NCI-H1105 (cell line): ENCODE measurements at places on chromosomes 3 and 15.
A peak's percentile ranks its signal among the peaks of the same experiment; 100 is the strongest.

GRCh38 chr3:197959500-197959890, 522 bp upstream of the LMLN start:
- no peak for DNase-seq

GRCh38 chr3:42804831-42805132, 492 bp upstream of the HIGD1A start:
- DNase-seq: no peak

GRCh38 chr3:35296533-35296932, 342.8 kb upstream of the ARPP21 start:
- DNase-seq: no peak

- DNase-seq: no peak
Observed at GRCh38 chr3:190854062-190854461, 8.4 kb downstream of the GMNC start.

GRCh38 chr3:65597226-65597951, 441.3 kb downstream of the MAGI1 start:
- DNase-seq: peak; percentile 42

GRCh38 chr15:29689287-29689986, 132.8 kb downstream of the TJP1 start:
- no peak for DNase-seq

DNA sequence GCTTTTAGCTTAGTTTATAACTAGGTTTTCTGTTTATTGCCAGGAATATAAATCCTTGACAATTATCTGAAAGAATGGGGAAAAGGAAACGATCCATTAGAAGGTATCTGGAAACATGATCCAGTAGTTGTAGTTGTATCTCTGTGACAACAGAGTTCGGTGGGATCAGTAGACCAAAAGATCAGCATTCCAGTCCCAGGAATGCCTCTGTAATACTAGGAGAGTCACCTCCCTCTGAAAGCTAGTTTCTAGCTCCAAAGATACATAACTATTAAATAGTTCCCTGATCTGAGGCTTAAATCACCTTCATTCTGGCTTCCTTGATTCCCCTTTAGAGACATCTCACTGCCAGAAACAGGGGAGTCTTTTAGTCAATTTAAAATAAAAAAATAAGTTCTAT, 34.1 kb downstream of the MB21D2 start:
- DNase-seq: no peak

DNA sequence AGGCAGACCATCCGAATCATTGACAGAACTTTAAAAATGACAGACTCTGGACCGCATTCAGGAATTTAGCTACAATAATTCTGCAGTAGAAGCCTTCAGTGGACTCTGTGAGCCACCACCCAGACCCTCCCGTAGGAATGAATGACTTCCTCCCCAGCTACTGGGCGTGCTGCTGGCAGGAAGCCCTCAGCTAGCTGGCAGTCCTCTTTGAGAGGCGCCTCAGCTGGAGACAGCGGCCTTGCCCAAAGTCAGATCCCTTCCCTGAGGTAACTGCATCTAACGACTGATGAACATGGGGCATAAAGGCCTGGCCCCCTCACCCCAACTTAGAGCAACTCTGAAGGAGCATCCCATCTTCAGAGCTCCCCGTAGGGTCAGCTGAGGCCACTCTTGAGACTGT, 25.8 kb downstream of the CRABP1 start:
- no peak for DNase-seq

DNA sequence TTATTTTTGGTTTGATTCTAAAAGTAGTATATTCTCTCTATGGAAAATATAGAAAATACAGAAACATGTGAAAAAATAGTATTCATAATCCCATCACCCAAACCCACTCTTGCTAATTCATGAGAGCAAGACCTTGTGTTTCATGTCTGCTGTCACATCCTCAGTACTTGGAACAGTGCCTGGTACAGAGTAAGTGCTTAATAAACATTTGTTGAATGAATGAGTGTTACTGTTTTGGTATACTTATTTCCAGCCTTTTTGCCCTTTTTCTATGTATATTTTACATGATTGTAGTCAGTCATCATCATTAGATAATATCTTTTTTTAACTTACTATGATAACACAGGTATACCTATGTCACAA, 59.3 kb downstream of the IL16 start:
- no peak for DNase-seq

GRCh38 chr15:79195239-79195638, 87.3 kb upstream of the ANKRD34C start:
- no peak for DNase-seq

- DNase-seq: peak; percentile 12
Observed at GRCh38 chr3:127710155-127710941, 37.6 kb downstream of the ABTB1 start.

DNA sequence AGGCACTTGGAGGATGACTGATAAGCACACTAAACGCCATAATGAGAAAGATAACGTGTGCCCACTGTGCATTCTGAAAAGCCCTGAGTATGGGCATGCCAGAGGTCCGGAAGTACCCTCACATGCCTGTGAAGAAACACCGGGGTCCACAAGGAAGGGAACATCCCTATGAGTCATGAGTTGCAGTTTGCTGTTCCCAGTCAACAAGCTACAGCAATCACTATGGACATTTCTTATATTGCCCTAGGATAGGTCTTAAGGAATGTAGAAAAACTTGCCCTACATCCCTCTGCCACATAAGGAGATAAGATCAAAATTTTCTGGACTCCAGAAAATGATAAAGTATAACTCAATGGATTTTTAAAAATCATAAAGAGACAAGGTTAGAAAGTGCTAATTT, 9.9 kb downstream of the MB21D2 start:
- DNase-seq: no peak

DNA sequence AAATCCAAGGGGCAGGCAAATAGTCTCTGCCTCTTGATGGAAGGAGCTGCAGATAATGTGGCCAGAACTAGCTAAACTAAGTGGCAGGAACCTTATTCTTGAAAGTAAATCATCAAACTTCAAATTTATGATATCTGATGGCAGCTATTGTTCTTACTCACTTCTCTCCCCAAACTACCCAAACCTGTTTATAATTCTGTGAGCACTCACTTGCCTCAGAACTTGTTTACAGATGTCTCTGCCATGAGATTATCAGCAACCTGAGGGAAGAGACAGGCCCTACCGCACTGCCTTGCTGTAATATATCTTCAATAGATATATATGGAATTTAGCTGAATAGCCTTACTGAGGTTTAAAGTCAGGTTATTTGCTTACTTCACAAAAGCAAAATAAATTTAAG, 2.2 kb upstream of the B3GALNT1 start:
- no peak for DNase-seq

GRCh38 chr15:70342554-70343548, 245.1 kb upstream of the TLE3 start:
- DNase-seq: no peak

DNA sequence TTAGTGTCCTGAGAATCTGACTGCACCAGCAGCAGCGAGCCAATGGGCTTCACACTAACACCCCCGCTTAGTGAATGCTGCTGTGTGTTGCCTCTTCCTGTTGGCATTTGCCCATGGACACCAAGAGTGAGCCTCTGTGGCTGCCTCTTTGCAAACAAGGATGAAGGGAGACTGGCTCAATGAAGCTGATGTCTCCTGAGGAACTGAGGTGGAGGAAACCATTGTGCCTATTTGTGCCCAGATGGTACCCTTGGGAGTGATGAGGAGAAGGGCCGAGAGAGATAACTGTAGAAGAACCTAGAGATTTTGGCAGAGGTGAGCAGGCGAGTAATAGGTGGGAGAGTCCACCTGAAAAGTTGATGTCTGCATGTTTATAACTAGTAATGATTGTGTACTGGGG, 51.2 kb downstream of the IL20RB start:
- DNase-seq: no peak

GRCh38 chr15:53477981-53478766, 281.3 kb downstream of the WDR72 start:
- no peak for DNase-seq

DNA sequence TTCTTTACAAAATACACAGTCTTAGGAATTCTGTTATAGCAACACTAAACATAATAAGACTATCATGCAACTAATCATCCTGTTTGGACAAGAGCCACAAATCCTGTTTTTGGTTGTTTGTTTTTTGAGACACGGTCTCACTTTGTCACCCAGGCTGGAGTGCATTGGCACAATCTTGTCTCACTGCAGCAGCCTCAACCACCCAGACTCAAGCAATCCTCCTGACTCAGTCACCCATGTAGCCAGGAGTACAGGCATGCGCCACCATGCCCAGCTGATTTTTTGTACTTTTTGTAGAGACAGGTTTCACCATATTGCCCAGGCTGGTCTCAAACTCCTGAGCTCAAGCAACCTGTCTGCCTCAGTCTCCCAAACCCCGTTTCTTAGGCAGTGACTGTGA, 28.3 kb downstream of the NEDD4 start:
- DNase-seq: no peak

- peak; percentile 26 for DNase-seq
Observed at GRCh38 chr3:69542089-69542804, 156.4 kb upstream of the FRMD4B start.
